ENCODE measurements at places on chromosomes 5 and 9.

GRCh38 chr5:14723701-14724132 lies 59.2 kb downstream of the OTULIN start:
- no peak for DNase-seq

DNA sequence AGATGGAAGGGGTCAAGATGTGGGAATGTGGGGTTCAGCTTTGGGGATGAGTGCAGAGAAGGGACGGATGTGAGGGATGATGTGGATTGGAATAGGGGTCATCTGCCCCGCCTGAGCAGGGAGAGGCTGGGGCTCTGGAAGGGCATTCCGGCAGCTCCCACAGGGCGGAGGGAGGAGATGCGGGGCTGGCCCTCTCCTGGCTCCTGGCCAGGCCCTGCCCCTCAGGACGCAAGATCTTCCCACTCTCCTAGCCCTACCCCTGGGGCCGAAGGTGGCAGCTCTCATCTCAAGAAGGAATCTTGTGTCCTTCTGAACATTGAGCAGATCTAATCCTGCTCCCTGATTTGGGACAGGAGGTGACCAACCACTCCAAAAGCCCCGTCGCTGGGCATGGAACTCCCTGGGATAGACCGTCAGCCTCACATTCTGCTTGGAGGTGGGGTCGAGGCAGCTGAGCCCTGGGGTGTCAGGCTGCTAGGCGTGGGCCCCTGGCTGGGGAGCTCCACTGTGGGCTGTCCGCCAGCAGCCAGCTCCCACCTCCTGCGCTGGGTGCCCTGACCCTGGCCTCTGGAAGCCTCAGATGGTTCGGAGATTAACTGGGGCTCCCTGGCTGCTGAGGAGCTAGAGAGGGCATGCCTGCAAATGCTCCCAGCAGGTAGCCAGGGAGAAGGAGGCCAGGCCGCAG lies 125.2 kb downstream of the ZNF354C start:
- no peak for DNase-seq

DNA sequence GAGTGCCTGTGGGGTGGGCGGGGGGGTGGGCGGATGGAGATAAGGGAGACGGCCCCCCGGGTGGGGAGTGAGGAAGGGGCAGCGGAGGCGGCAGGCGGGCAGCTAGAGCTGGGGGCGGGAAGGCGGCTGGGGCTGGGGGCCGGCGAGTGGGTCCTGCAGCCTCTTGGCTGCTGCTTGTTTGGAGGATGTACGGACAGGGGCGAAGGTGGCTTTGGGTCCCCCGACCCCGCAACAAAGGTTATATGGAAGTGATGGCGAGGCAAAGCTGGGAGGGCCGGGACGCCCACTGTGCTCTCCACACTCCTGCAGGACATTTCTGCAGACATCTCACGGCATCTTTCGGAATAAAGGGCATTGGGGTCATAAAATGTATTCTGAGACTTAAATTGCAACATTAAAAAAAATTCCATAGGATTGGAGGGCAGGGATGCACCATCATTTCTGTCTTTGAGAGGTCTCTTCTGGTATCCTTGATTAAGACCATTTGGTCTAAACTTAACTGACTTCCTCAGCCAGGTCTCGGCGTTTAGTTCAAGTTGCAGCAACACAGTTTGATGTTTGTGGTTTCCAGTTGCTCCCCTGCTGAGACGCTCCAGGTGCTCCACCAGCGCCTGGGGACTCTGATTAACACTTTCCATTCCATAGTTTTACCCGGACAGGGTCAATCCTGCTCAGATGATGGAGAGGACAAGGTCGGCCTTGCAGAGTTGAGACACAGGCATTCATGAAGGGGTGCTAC lies 101.6 kb upstream of the SSBP2 start:
- no peak for DNase-seq

DNA sequence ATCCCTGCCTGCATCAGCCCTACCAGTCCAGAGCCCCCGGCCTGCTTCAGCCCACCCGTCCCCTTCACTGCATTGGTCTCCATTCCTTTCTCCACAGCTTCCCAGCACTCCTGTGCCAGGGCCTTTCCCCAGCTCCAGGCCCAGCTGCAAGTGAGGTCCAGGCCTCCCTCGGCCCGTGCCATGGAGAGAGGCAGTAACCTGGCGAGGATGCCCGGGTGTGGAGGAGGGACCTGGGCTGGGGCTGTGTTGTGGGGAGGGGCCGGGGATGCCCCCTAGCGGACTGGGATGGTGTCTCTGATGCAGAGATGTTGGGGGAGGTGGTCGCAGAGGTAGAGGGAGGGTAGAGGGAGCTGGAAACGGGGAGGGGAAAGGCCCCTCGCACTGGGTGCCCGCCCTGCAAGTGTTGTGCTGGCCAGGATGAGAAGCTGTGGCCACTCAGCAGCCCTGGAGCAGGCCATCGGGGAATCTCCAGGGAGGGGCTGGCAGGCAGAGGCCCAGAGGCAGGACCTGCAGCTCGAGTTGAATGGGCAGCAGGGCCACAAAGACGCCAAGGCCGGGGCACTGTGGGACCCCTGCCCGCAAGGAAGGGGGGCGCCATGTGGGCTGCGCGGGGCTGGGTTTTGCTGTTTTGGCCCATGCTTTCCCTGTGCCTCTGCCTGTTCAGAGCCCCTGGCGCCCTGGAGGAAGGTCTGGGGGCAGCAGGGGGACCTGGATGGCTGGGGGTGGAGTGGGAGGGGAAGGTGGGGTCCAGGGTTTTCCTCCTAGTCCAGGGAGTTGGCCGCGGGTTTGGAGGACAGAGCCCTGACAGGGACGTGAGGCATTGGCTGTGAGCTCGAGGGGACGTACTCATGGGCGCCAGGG lies 26.0 kb upstream of the NKD2 start:
- no peak for DNase-seq

DNA sequence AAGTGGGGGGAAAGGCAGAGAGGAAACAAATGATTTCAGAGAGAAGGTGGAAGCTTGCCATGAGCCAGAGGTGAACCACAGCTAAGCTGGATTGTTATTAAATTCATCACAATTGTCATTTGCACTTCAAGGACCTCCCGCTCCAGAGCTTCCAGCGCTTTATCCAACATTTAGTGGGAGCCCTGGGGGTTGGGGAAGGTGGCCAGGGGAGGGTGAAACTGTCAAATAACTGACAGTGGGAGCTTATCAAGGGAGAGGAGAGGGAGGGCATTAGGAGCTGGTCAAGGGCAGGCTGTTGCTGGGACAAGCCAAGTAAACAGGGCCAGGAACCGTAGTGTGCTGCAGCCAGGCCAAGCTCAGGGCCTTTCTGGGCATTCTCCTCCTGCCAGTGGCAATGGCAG lies 71.5 kb downstream of the SIL1 start:
- DNase-seq, result no peak

Data from stimulated activated CD8-positive, alpha-beta memory T cell treated with anti-CD3 and anti-CD28 coated beads, Interleukin-7, amount 100 ng/mL, for 4 hours (primary cell).